Fibroblast of skin of right quadriceps (primary cell): ENCODE measurements at places on chromosomes 6 and 20.

DNA sequence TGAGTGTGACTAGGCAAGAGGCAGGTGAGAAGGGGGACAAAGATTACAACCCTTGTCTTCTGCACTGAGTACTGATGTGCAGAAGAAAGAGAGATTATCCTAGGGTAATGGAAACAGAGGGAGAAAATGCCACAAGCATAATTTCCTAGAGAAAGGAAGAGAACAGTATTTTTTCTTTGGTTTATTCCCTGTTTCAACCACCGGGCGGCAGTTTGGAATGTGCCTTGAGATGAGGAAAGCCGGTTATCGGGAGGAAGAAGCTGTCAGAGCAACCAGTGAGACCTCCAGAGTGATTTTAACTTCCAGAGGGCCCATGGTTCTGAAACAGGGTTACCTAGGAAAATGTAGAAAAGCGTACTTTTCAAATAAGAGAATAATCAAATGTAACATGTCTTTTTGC, 121.4 kb downstream of the REV3L start:
- DNase-seq, result peak; percentile 44

DNA sequence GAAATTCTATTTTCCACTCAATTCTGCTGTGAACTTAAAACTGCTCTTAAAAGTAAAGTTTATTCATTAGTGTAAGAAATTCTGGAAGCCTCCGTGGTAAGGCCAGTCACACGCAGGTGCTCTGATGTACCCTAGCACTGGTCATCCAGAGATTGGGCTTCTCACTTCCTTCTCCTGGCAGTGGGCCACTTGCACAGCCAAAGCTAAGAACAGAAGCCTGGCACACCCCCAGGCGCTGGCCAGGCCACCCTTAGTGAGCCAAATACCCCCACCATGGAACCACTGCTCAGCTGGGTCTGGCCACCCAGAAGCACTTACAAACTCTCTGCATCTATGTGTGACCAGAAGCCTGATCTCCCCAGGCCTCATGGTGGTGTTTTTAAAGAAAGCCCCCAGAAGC, 35.3 kb upstream of the ARFGEF2 start:
- DNase-seq, result no peak

GRCh38 chr6:121436274-121436857, 920 bp downstream of the GJA1 start:
- no peak for DNase-seq

DNA sequence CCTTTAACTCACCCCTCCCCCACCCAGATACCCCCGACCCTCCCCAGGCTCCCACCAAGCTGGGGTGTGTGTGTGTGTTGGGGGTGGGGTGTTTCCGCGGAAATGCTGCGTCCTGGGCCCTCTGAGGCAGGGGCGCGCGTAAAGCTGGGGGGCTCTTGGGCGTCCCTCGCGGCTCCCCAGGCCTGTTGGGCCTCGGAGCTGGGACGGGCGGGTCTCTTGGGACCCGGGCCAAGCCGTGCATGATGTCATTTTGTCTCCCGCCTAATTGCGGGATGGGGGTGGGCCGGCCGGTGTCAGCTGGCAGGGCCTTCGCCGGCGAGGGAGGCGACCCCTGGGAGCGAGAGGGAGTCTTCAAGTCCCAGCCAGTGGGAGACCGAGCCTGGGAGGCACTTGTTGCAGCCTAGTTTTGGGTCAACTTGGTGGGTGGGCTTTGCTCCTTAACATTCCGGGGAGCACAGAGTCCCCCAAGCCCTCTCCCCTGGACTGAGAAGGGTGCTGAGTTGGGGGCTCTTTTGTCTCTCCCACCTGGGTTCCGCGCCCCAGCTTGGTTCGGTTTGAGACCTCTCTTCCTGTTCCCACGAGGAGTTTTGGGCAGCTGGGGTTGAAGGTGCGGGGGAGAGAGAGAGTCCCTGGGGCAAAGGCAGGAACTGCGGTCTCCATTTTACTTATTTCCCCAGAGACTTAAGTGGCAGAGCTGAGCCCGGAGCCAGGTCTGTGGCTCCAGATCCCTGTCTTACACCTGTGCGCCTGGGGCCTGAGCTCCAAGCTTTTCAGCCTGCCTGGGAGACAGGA, 623 bp downstream of the MYBL2 start:
- peak; percentile 38 for DNase-seq

- no peak for DNase-seq
Measured at GRCh38 chr20:57025261-57025660, 241.2 kb downstream of the BMP7 start.

DNA sequence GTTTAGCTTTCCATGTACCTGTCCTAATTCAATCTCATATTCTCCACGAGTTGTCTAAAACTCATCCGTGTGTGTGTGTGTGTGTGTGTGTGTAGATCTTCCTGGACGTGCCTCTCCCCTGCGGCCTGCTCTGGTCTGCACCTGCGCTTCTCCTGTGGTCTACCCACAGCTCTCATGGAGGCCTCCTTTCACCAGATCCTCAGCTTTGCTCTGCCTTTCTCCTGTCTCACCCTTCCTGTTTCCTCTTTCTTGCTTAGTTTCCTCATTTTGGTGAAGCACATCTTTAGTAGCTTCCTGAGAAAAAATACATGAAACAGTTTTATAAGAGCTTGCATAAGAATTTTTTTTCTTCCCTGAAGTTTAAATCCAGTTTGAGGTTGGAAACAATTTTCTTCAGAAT, 18.1 kb downstream of the SLX4IP start:
- no peak for DNase-seq

DNA sequence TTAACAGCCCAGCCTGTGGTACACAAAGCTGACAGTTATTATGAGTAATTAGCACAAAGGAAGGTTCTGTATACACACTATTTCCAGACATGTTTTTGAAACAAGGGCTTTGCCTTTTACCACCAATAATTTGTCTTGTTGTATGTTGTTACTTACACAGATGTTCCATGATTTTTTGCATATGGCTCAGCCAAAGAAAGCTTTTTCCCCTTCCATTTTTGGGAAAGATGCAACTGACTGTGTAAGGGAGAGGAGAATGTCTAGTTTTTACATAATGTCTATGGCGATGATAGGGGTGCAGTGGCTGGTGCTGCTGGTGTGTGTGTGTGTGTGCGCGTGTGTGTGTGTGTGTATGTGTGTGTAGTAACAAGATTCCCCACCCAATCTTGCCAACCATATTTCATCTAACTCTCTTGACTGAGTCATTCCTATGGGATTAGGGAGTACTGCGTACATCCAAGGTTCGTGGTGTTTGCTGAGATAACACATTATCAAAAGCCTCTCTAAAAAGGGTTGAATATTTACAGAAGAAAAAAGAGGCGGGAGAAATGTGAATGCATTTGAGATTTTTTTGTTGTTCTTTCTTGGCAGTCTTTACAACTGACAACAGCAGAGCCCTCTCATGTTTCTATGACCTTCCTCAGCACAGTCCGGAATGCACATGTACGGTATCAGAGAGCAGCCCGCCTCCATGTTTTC, 192.2 kb downstream of the GMPR start:
- peak; percentile 55 for DNase-seq

GRCh38 chr20:51715163-51715855, 52.9 kb downstream of the ATP9A start:
- DNase-seq, result no peak

DNA sequence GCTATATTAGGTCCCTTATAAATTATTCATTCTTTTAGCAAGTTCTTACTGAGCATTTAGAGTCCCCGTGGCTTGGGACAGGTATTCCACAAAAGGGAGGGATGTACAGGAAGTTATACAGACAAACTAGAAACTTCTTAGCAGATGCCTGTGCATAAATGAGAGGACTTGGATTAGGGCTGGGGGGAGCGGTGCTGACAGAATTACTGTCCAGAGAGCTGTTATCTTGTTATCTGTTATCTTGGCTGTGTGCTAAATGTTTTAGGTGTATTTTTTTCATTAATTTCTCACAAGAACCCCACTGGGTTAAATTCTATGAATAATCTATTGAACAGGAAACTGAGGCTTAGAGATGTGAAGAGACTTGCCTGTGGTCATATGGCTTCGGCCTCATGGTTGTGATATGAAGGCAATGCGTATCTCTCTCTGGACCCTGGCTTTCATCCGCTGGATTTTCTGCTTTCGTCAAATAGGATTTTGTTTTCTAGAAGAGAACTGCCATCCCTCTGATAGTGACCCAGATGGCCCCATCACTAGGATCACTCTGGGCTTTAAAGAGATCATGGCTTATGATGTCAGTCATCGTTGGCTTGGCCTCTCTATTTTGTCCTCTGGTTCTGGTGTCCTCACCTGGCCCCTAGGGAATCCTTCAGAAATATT, 32.3 kb upstream of the RREB1 start:
- no peak for DNase-seq

DNA sequence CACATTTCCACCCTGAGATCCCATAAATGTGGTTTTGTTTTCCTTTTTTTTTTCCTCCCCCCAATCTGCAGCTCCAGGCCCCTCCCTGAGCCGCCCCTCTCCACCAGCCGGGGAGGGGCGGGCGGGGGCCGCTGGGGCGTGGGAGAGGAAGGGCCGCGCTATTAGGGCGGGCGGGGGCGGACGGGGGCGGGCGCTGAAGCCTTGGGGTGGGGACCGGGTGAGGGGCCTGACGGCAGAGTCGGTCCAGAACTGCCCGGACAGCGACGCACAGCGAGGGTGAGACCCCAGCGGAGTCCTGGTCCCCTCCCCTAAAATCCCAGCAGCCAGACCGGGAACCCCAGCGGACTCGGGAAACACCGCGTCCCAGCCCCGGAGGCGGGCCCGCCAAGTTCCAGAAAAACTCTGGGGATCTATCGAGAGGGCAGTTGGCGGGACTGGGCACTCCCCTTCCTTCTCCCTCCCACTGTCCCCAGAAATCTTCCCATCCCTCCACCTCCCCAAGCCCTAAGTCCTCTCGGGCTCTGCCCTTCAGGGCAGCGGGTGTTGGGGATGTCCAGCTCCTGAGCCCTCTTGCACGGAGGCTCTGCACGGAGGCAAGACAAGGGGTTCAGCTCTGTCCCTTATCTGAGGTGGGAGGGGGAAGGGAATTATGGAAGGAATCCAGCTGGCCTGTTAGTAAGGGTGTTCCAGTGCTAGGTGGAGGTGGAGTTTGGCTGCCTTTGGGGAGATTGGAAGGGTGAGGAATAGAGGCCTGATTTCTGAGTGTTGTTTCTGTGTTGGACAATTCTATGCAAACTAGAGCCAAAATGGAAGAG, at the start of gene PRICKLE4:
PRICKLE4 (plus strand) TSS at position 232 of the 815 bp plus-strand sequence. CDS start 2,692 bp downstream, outside the sequence.
- DNase-seq, result no peak

DNA sequence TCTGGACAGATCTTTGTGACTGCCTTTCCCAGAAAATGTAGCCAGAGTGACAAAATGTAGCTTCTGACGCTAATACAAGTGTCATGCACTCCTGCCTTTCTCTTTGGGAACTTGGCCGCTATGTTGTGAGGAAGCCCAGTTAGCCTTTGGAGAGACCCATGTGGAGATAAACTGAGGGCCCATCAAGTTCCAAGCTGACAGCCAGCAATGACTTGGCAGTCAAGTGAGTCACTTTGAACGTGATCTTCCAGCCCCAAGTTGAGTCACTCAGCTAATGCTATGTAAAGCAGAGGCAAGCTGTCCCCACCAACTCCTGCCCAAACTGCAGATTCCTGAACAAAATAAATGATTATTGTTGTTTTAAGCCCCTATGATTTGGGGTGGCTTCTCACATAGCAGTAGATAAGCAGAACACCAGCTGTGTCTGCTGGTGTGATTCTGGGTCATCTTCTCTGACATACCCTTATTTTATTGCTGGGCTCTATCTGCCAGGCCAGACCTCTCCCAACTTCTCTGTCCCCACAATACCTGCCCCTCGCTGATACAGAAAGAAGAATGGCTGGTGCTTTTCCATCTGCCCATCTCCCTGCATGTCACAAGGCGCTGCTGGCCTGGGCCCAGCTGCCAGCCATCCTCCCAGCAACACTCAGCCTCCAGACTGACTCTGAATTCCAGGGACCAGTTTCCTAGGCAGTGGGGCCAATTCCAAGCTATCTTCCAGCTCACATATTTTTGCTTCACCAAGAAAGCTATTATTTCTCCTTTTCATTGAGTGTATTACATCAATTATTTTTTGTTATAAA, 274.8 kb downstream of the LRFN2 start:
- DNase-seq, result peak; percentile 7
